ENCODE measurements at places on chromosomes 12 and 14.

DNA sequence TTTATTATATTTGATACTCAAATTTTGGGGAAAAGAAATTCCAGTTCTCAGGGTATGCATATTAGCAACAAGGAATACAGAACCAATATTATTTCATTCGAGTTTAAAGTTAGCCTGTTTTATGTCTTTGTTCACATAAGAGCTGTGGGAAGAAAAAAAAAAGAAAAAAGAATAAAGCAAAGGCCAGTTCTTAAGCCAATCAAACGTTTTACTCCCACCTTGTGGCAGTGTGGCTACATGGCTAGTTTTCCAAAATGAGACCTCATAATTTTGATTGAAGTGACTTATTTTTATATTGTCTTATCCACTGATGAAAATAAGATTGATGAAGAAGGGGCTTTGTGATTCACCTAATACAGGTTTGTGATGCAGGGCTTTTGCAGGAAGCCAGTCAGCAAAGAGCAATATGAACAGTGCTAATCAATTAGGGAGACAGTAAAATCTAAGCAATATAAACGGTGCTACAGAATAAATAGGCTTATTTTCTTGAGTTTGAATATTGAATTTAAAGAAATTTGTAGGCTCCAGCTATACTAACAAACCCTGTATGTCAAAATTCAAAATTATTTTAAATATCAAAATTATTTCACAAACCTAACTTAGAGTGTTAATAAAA is 624.1 kb upstream of the FOXG1 start:
- no peak for DNase-seq

- peak; percentile 21 for DNase-seq
Measured at GRCh38 chr12:27237790-27238771, 6.0 kb upstream of the STK38L start.

- DNase-seq: no peak
Measured at GRCh38 chr14:80933282-80933681, 8.3 kb downstream of the CEP128 start.

DNA sequence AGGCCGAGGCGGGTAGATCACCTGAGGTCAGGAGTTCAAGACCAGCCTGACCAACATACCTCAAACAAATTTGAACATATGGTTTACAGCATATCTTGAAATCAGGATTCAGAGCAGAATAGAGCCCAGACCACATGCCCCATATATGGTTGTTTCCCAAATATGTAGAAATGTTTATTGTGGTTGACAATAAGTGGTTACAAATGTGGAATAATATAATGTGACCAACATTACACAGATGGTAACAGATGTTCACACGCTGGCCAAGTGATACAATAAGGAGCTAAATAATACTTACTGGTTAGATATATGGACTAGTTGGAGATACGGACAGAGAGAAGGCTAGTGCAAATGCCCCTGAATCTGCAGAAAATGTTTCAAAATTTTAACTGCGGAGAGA is 85.3 kb downstream of the MAPKAPK5 start:
- DNase-seq: no peak

DNA sequence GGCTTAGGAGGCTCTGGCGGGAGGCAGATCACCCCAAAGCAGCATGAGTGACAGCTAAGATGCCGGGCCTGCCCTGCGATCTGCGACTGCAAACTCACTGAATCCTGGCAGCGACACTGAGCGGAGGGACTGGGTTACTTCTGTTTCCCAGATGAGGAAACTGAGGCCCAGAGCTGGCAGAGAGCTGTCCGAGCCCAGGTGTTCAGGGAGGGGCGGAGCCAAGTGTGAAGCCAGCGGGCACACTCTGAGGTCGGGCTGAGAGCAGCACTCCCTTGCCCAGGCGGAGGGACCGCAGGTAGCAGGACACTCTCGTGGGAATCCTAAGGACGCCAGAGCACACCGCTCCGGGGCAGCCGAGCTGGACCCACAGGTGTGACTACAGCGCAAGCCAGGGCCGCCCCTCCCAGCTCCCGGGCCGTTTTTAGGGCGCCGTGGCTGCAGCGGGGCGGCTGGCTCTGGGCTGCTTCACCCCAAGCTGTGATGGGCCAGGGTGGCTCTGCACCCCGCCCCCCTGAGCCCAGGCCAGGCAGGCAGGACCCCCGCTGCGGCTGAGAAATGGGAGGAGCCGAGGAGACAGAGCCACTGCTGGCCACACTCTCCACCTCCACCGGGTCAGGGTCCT is 27.4 kb downstream of the MMP17 start:
- no peak for DNase-seq

DNA sequence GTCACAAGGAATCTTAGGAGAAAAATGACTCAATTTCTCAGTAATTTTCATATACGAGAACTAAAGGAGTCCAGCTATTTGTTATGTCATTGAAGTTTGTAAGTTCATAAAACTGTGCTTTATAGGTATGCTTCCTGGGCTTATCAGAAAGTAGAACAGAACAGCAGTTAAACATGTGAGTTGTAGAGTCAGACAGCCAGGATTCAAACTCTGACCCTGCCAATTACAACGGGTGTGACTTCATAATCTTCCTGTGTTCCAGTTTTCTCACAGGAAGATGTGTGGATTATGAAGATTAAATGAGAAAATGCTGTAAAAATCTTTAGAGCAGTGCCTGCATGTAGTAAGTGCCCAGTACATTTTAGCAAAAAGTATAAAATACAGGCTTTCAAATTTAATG is 8.9 kb downstream of the TRIM9 start:
- DNase-seq: no peak

DNA sequence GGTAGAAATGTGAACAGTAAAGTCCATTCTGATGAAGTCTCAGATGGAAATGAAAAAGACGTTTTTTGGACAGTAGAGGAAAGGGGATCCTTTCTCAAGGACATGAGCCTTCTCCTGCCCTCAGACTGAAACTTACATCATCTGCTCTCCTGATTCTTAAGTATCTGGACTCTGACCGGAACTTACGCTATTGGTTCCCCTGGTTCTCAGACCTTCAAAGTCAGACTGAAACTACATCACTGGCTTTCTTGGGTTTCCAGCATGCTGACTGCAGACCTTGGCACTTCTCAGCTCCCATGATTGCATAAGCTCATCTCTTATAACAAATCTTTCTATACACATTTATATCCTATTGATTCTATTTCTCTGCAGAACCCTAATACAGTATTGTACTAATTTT is 291.0 kb downstream of the SNAPC1 start:
- no peak for DNase-seq

GRCh38 chr12:76927170-76927784 is 48.5 kb upstream of the CSRP2 start:
- no peak for DNase-seq

- no peak for DNase-seq
Measured at GRCh38 chr12:122730215-122731014, at the start of gene HCAR1. Gene HCAR1 (minus strand): TSS chr12:122730844. CDS start chr12:122730339, 505 bp downstream.

DNA sequence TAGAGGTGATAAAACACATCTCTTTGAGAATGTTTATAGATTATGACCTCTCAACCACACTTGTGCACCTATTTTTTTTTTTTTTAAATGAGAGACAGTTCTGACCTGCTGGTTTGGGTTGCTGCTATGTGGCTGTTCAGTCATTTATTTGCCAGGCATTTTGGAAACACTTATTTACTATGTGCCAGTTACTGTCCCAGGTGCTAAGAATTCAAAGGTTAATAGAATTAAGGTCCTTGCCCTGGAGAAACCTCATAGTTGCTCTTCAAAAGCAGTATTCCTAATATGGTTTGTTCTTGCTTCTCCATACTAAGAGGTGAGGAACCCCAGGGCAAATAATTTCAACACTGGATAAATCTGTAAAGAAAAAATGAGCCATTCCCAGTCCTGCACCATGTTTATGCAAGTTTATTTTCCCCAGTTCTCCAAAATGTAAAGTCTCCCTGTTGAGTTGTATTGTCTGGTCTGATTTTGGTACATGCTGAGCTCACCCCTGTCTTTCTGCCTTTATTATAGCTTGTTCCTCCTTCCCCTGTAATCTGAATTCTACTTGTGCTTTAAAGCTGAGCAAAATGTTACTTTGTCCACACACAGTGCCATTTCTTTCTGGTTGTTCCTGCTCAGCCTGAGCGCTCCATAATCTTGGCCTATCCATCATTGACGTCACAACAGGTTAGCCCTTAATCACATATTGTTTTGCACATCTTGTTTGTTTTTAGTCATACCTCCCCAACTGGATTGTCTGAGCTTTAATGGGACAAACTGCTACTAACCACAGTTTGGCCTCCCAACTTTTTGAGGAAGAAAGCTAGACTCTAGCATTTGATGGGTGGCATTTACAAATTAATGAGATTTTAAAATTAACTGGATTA is 56.7 kb downstream of the SRGAP1 start:
- no peak for DNase-seq

- no peak for DNase-seq
Measured at GRCh38 chr12:106205208-106206069, 42.4 kb downstream of the CKAP4 start.

All from bone marrow (tissue), 2 donors.